Activated CD4-positive, alpha-beta T cell treated with anti-CD3 and anti-CD28 coated beads, Interleukin-2, amount 50 U/mL, for 48 hours (primary cell): ENCODE measurements at places on chromosomes 1 and 21.

DNA sequence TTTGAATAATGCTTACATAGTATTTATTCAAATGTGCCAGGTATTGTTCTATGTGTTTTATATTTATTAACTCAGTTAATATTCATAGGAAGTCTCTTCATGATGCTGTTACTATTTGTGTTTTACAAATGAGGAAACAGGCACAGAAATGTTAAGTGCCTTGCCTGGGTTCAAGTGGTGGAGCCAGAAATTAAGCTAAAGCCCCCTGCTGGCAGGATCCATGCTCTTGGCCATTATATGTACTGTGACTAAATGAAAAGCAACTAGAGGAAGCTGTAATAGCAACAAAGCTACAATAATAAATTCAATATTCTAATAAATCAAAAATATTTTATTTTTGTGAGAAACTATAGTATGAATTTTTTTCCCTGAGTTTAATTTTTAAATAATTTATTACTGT lies 30.0 kb downstream of the IARS2 start:
- DNase-seq, result no peak

DNA sequence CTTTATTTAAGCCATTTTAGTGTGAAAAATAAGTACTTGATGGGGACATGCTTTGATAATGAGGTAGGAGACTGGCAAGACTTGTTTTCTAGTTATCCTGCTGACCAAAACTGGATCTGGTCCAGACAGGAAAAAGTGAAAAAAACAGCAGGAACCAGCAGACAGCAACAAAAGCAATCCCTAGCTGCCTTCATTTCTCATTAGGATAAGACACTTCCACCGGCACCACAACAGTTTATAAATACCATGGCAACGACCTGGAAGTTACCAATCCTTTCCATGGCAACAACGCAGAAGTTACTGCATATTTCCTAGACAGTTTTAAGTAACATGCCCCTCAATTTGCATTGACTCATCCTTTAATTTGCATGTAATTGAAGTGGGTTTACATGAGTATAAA lies 993.8 kb upstream of the NCAM2 start:
- no peak for DNase-seq

DNA sequence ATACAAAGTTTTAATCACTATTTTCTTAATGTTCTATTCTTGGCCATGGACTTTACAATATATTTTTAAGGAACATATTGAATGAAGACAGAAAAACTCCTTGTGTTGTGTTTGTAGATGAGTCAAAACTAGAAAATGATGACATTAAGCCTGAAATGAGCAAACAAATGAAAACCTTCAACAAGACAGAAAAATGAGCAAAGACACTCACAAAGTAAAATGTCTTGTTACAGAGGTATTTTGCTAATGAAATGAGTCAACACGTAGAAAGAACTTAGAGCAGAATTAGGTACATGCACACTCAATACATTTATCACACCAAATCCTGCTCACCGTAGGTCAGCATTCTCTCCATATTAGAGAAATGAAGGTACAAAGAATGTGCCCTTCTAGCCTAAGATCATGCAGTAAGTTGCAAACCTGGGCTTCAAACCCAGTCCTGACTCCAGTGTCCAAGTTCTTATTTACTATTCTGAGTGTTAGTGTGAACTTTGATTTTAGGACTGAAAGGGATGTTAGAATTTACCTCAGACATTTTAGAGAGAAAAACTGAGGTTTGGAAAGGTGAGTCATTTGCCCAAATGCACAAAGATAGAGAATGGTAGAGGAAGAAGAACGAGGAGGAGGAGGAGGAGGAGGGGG lies 133.9 kb upstream of the SGIP1 start:
- DNase-seq, result no peak

DNA sequence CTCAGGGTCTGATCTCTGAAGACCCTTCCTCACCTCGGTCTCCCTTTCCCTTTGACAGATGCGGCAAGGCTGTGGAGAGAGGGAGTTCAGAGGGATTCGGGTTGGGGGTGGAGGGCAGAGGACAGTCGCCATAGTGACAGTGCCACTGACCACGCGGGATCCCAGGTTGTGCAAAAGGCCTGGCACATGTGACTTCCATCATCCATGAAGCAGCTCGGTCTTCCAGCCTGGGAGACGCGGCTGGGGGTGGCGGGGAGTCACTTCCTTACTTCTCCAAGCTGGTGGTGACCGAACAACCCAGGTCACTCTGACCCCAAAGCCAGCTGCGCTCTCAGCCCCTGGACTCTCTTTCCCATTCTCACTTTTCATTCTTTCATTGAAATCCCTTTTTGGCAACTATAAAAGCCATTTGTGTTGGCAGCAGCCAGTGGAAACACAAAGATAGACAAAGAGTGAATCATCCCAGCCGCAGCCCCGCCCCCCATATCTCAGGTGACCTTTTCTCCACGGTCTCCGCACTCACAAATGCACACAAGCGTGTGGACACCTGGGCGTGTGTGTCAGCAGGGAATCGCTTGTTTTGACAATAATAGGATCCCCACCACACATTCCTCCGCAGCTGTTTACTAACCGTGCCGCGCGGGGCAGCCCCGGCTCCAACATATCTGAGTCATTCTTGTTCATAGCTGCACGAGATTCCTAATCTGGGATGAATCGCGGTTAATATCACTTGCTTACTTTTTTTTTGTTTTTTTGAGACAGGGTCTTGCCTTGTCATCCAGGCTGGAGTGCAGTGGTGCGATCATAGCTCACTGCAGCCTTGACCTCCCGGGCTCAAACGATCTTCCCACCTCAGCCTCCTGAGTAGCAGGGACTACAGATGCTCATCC lies 68.3 kb downstream of the DHRS3 start:
- peak; percentile 12 for DNase-seq
